ENCODE measurements at places on chromosomes 4 and X.

GRCh38 chrX:15469613-15470012 is 23.5 kb downstream of the PIR start:
- no peak for DNase-seq

- no peak for DNase-seq
These were observed 32.5 kb upstream of the PAQR3 start for GRCh38 chr4:78971776-78972175.

DNA sequence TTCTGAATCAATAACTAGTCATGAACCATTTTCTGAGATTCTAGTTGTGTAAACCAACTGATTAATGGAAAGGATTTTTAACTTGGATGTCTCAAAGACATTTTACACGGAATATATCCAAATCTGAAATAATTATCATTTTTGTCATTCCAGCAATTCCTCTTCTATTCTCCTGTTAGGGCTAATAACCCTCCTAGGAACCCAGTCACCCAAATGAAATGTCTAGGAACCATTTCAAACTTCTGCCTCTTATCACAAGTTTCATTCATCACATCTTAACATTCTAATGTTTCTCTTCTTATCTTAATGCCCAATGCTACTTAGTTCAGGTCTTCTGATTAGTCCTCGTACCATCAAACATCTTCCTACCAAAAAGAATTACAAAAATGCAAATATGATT is 639.8 kb downstream of the DMD start:
- no peak for DNase-seq

DNA sequence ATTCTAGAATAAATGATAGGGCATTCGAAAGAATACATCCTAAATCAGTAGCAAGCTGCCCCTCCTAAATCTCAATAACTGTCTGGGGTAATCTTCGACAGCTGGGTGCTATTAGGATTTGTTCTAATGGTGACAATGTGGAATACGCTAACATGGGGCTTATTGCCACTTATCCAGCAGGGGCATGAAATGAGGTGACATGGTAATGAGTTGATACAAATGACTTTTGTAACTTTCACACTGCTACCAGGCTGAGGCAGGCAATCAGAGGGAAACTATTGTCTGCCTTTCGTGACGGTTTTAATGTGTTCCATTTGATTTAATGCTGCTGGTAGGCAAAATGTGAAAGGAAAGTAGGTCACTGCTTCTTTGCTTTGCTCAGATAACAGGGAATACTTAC is 1047.4 kb upstream of the PABPC4L start:
- no peak for DNase-seq

DNA sequence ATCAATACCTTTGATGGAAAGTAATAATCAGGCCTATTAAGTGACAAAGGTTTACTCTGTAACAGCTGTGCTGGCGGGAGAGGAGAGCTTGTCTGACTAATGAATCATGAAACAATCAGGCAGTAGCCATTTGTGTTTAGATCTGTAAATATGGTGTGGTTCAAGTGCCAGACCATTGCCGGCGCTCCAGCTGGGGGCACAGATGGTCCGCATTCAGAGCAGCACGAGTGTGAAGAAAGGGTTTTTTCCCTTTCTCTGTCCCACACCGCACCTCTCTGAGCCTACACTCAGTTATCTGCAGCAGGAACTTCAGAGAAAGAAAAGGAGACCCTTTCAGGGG is 111.3 kb upstream of the PAQR3 start:
- no peak for DNase-seq

DNA sequence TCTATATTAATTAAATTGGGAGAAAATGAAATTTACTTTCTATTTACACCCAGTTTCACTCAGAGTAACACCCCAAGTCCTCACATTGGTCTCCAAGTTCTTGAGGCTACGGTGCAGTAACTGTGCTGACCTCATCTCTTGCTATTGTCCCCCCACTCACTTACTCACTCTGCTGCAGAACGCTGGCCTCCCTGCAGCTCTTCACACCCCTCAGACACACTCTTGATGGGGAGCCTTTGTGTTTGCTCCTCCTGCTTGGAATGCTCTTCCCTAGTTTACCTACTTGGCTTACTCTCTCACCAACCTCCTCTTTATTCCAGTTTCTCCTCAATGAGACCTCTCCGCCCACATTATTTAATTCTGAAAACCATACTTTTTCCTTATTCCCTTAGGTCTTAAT is 22.2 kb upstream of the SPARCL1 start:
- DNase-seq, result no peak

GRCh38 chr4:54575919-54576318 is 81.8 kb upstream of the KIT start:
- no peak for DNase-seq

DNA sequence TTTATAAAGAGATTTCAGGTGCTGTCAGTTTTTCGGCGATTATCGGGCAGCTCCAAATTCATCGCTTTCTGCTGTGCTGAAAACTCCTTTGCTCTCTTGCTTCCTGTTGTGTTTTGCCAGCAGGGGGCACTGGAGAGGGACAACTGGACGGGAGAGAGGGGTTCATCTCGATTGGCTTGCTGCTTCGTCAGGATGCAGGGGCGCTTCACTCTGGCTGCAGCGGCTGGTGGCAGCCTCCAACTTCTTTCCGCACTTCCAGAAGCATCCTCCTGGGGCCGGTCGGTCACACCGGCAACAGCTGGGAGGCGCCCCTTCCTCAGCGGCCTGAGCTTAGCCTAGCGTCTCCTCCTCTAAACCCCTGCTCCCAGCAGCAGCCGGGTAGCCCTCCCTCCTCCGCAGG is 29.5 kb downstream of the MSL3 start:
- peak; percentile 14 for DNase-seq

DNA sequence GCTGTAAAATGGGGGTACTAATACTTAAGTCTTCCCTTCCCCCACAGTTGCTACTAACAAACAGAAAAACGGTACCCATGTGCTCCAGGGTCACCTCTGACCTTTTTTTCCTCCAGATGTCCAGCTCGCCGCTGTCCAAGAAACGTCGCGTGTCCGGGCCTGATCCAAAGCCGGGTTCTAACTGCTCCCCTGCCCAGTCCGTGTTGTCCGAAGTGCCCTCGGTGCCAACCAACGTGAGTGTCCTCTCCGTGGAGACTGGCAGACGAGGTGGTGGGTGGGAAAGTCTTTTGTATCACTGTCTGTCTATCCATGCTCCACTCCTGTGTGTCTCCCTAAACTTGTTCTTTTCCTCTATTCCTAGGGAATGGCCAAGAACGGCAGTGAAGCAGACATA is 5.1 kb downstream of the UBA1 start:
- no peak for DNase-seq

DNA sequence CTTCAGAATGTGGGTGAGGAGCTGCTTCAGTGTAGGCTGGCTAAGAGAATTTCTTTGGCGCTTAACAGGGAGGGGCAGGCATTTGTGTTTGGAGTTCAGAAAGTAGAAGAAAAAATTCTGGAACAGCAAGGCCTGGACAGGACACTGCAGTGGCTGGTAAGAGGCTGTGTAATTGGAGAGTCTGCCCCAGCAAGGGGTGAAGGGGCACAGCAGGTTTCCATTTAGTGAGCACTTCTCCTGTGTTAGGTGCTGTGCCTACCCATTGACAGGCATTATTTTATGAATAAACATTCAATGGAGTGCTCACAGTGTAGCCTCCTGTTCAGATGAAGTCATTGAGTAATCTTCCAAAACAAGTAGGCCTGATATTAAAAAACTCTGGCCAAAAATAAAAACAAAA is 10.7 kb upstream of the CPE start:
- DNase-seq, result no peak

GRCh38 chr4:66246643-66247042 is 576.4 kb upstream of the EPHA5 start:
- DNase-seq, result no peak

DNA sequence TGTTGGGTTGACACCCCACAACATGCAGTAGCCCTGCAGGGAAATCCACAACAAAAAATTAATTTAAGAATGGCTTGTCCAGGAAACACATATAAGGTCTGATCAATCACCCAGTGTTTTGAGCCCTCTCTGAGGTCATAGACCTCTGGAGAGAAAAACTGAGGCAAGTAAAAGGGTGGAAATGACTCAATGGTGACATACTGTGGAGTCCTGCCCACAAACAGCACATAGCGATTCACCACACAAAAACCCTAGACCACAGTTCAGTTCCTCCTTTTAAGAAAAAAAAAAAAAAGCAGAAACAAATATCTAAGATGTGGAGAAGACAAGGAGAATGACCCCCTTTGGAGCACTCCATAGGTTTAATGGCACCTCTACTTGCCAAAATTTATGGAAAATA is 2691.0 kb downstream of the PCDH7 start:
- DNase-seq, result no peak

DNA sequence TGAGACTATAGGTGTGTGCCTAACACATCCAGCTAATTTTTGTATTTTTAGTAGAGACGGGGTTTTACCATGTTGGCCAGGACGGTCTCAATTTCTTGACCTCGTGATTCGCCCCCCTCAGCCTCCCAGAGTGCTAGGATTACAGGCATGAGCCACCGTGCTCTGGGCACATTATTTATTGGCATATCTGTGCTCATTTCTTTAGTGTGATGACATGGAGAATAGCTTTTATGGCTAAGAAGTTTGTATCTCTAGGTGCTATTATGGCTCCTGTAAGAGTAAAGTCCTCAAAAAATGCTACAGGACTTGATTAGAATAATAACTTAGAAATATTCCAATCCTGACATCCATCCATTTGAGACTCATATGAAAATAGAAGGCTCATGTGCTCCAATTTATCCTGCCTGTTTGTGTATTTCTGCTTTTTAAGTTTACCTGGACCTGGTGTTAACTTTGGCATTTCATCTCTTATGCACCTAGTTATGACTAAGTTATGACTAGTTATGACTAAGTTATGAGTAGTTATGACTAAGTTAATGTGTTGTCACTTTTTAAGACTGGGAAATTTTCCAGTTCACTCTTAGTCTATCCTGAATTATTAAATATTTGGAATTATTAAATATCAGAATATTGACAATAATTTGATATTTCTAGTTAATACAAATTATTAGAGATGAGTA is 36.4 kb upstream of the UNC5C start:
- no peak for DNase-seq

GRCh38 chr4:75889537-75890199 is 12.6 kb downstream of the PPEF2 start:
- DNase-seq, result no peak

DNA sequence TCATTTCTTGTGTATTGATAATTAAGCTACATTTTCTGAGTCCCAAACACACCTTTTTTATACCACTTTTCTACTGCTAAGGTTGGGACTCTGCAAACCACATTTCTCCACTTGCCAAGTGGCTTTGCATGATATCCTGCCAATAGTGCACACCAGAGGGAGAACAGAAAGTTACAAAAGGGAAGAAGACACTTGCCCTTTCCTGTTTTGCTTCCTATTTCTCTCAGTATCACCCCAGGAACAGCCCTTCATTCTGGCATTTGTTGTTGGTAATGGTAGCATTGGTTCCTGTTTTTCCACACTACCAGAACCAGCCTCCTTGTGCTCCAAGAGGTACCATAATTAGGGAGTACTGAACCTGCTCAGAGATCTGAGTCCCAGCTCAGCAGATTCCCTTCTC is 87.1 kb downstream of the HDX start:
- DNase-seq, result no peak

DNA sequence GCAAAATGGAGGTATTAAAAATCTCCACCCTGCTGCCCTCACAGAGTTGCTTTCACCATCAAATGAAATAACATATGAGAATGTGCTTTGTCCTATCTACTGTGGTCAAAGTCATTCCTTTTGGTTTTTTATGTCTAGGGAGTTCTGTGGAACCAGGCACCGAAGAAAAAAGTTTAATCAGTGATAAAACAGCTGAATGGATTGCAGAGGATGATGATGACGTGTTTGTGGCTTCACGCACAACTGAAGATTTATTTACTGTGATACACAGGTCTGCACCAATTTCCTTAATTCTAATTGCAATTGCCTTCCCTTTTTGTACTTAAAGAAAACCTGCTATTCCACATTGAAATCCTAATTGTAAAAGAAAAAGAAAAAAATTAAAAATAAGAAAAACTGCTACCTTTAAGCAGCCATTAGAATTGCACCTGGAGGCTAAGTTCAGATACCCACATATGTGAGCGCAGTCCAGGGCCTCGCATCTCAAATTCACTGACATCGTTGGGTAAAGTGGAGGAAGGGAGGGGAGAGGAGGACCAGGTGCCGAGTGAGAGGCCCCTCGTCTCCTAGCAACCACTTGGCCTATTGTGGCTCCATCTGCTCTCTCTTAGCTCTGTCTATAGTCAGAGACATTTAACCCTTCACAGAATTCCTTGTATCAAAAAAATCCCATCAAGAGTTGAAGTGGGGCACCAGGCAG is 10.5 kb upstream of the RTL5 start:
- DNase-seq, result no peak

GRCh38 chr4:10030972-10031667 is 9.8 kb upstream of the SLC2A9 start:
- DNase-seq, result no peak

DNA sequence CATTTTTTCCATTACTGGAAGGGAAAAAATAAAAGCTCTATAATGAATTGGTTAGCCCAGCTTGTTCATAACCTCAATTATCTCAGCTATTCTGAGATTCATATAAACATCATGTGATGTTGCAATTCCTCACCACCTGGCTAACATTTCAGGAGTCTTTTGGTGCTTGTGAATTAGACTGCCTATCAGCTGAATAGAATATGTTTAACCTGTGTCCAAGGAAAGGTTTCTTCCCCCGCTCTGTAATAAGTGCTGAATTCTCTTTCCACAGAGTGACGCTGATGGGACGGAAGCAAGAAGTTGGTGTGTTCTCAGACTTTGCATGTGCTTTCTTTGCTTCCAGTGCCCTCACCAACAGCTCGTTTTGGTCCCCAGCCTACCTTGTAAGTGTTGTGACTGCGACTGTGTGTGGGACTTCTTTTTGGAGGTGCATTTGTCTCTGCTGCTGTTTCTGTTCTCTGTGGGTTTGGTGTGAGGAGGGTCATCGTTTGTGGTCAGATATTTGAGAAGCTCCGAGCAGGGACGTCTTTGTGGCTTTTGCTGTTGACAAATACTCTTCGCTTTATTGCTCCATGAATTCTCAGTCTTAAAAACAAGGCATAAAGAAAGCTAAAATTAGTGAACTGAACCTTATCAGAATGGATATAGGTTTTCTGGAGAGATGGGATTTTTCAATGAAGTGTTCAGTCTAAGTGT is 61.7 kb downstream of the PPARGC1A start:
- no peak for DNase-seq

DNA sequence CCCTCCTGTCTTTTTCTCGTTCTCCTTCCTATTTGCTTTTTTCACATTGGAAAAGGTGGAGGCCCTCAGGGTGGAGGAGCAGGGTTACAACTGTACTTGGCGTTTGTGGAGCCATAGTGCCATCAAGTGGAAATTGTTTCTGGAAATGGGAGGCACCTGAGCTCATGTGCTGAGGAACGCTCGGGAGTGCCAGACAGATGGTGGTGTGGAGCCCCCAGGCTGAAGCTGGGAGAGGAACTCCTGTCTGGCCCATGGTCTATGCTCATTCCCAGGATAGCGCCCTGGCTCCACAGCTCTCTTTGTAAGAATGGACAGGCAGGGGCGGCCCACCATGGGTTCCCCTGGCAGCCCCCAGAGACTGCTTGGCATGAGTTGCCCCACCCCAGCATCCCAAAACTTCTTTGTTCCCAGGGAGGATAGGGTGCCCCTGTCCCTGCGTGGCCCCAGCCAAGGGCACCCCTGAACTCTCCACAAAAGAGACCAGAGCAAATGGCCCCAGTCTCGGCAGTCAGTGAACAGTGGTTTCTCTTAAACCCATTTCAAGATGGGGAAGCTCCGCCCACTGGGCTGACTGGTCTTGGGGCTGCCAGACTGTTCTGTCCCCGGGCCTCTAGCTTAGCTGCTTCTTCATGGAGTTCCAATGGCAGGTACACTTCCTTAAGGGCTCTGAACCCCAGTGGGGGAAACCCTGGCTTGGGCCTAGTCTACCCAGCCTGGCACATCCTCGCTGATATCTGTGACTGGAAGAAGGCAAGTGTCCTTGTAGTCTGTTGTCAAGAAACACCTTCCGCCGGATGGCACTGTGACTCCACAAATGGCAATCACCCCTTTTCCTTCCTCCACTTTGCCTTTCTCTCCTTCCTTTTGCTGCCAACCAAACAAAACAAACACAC is 70.1 kb downstream of the NBDY start:
- no peak for DNase-seq
